Skeletal muscle cell (primary cell): ENCODE measurements at places on chromosomes 1 and 21.

DNA sequence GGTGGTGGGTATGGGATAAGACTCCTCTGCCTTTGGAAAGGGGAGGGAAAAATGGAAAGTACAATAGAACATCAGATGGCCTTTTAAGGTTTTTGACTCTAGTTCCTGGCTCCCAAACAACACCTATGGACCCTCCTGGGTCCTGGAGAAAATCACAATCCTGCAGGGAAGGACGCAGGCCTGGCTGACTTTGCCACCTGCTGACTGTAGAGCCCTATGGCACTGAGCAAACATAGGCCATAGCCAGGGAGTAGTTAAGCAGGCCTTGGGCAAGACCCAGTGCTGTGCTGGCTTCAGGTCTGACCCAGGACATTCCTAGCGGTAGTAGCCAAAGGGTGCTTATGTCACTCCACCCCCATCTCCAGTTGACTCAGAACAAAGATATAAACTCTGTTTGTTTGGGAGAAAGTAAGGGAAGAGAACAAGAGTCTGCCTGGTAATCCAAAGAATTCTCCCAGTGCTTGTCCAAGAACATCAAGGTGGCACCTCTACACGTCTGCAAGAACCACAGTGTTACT, 149.0 kb downstream of the SLC44A5 start:
- DNase-seq = no peak

GRCh38 chr1:64163970-64164369, 39.5 kb upstream of the UBE2U start:
- DNase-seq = no peak

- no peak for DNase-seq
Observed at GRCh38 chr1:178271471-178271870, 177.6 kb downstream of the RASAL2 start.

GRCh38 chr1:76106719-76107235, 32.2 kb downstream of the ST6GALNAC3 start:
- DNase-seq = no peak
